Activated naive CD4-positive, alpha-beta T cell treated with anti-CD3 and anti-CD28 coated beads, Interleukin-2, amount 10 ng/mL, durations not matched to agents 7 days and 5 days (primary cell): ENCODE measurements at places on chromosomes 13 and 19.

DNA sequence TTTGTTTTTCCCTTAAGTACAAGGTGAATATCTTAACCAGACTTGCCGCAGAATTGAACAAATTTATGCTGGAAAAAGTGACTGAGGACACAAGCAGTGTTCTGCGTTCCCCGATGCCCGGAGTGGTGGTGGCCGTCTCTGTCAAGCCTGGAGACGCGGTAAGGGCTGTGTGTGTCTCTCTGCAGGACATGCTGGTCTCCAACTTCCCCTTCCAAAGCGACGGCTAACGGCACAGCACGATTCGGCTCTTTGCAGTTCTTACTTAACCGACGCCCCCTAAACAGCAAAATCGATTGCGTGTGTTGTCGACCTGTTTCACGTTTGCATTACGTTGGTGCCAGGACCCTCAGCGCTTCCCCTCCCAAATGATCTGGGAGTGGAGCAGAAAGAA is 73.2 kb downstream of the GGACT start:
- no peak for DNase-seq

DNA sequence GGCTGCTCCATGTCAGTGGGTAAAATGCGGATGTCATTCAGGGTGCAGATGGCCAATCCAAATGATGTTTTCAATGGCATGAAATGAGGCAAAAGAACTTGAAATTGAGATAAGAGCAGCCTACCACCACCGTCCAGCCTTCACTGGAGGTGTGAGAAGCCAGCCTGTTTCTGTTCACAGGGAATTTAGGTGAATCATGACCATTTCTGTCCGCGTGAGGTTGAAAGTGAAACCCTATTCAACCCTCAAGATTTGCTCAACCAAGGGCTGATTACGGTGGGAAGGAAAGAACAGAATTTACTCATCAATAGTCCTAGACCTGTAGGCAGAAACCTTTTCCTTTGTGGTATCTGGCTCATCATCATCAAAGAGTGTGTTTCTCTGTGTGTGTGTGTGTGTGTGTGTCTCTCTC is 370.7 kb downstream of the COG6 start:
- DNase-seq: peak; percentile 69

DNA sequence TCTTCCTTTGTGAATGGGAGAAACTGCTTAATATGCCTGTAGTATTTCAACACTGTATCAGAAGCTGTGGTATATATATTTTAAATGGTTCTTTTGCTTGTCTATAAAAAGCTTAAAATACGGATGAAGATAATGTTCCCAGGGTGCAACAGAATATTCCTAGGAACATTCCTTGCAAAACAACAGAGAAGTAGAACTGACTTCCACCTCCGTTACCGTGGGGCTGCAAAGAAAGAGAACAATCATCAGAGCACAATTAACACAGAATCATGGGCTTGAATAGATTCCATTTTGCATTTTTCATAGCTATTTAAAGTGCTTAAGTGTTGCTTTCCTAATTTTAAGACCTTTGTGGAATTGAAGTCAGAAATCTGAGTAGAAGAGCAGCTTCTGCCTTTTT is 1227.7 kb downstream of the EFNB2 start:
- DNase-seq: no peak

DNA sequence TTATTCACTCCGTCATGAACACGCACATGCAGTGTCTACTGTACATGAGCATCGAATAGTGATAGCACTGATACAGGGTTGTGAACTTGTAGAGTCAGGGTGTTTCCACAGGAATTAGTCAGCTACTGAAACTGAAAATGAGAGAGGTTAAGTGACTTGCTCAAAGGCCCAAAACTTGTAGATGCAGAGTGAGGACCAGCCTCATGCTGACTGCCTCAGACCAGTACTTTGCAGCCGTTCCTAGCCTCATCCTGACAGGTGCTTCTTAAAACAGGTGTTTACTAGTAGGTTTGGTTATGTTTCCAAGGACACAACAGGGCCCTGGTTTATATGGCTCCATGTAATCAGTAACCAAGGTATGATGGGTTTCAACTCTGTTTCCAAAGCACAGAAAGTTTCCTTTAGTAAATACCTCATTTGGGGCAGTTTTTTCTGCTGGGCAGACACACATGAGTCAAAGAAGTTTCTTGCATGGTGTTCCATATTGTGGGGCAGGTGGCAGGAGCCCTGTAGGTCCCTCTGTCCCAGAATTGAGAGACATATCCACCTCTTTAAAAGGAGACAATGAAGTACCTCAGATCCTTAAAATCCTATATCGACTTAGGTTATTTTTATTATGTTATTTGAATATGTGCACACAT is 16.0 kb downstream of the FGF9 start:
- no peak for DNase-seq

GRCh38 chr13:73870970-73871935 is 263.0 kb downstream of the KLF12 start:
- no peak for DNase-seq

DNA sequence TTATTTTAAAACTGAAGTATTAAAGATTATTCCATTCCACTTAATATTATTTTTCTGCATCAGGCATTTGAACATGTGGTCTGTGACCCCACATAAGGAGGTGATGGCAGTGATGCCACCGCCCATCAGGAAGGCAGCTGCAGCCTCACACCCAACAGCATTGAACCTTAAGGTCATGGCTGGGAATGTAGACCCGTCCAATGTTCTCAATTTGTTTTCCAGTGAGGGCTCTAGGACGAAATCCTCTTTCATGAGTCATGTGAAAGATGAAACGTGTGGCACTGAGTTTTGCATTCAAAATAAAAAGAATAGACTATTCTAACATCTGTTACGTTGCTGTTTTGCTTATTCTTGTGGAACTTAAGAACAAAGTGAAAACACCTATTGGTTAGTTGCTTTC is 74.5 kb upstream of the ANKRD10 start:
- no peak for DNase-seq

- peak; percentile 33 for DNase-seq
These were observed 692 bp downstream of the RGS9BP start for GRCh38 chr19:32676186-32676894.

DNA sequence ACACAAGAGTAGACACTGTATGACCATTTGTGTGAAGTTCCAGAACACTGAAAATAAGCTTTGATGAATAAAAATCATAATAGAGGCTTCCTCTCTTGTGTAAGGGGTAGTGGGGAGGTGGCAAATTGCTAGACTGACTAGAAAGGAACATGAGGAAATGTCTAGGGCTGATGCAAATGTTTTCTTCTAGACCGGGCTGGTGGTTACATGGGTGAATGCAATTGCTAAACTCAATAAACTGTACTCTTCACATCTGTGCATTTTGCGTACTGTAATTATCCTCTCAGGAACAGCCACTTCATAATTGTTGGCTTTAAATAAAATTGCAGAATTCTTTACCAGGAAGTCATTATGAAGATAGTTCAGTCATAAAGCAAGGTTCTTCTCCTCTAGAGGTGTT is 5.2 kb upstream of the KBTBD7 start:
- no peak for DNase-seq

GRCh38 chr19:29964171-29964570 is 22.1 kb downstream of the URI1 start:
- DNase-seq: no peak

DNA sequence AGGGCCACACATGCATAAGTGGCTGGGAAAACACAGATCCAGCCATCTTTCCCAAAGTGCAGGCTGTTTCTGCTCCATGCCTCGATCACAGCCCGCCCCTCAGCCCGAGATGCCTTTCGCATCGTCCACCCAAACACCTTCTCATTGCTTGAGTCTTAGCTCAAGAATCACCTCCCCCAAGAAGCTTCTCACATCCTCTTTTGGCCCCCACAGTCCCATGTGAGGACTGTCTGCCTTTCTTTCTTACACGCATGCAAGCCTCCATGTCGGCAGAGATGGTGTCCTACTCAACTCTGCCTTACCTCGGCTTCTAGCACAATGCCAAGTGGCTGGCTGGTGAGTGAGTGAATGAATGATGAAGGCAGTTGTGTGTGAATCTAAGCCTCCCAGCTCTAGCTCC is 18.1 kb upstream of the GSX1 start:
- no peak for DNase-seq

- peak; percentile 79 for DNase-seq
These were observed 9.8 kb upstream of the USPL1 start for GRCh38 chr13:30607908-30608307.

DNA sequence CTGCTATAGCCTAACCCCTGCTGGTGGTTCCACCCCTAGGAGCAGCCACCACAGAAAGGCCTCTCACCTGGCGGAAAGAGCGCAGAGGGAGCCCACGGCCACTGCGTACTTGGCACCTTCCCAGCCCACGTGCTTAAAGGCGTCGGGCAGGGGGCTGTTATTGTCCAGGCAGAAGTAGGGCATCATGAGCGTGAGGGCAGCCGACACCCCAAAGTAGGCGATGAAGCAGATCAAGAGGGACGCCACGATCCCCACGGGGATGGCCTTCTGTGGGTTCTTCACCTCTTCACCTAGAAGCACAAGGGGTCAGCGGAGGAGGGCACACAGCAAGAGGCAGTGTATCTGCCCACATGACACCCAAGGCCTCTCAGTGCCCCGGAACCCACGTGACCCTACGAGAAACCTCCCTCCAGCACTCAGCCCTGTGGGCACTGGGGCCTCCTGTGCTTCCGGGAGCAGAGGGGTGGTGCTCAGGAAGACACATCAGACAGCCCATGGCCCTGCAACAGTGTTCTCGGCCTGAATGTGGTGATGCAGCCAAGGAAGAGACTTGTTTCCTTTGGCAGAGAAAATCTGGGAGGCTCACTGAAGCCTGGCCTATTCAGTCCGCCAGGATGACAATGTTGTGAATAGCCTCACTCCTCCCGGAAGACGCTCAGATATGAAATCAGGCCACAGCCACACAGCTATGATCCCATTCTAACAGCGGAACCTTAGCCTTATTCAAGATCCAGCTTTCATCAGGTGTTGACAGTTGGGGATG is 72.1 kb downstream of the SLC7A1 start:
- no peak for DNase-seq

DNA sequence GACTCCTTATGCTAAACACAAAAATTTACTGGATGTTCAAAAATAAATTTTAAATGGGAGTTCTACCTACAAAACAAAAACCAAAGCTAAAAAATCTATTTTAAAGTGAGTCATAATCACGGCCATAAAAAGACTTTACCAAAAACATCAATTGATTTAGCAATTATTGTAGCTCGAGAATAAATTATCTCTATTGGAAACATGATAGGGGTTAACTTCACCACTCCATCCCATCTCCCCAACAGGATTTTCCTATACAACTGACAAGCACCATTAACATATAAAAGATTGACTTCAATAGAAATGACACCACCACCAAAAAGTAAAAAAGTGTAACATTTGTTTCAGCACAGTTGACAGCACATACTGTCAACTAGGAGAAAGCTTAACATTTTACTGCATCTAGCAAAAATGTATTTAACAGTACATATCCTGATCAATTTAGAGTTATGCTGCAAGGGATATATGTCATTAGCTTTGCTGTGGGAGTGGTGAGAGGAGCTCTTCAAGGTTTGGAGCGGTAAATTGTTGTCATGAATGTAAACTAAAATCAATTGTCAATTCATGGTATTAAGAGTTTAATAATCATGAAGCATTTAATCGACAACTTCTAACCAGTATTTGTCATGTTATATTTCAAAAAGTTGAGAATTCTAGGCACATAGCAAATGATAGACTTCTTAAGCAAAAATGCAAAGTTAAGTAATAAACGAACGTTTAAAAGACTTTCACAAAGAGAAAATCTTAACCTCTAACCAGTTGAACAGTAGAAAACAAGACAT is 3.8 kb downstream of the UBL3 start:
- no peak for DNase-seq

- no peak for DNase-seq
These were observed 668.6 kb upstream of the SLC10A2 start for GRCh38 chr13:103734837-103735236.

DNA sequence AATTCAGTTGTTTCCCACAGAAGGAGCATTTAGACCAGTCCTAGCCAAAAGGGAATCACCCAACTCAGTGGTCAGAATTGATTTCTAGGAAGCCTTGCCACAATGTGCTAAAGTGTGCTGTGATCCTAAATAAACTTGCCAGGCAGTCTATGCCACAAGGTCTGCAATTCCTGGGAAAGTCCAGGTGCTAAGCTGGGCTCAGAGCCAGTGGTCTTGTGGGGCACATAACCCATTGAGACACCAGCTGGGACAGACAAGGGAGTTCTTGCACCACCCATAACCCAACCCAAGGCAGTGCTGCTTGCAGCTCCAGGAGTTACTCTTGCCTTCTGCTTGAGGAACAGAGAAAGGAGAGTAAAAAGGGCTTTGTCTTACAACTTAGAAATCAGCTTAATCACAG is 489.5 kb upstream of the SPRY2 start:
- no peak for DNase-seq

GRCh38 chr19:38736413-38737280 is 7.6 kb downstream of the CAPN12 start:
- peak; percentile 74 for DNase-seq

- DNase-seq: peak; percentile 93
These were observed at the start of gene NCLN for GRCh38 chr19:3185461-3186159. Gene NCLN, plus strand, starts transcription at chr19:3185930. Its CDS starts 101 bp downstream, at chr19:3186031.

- DNase-seq: no peak
These were observed 17.9 kb upstream of the RNF17 start for GRCh38 chr13:24745861-24746617.

- DNase-seq: no peak
These were observed 18.6 kb downstream of the POP4 start for GRCh38 chr19:29624489-29625185.

DNA sequence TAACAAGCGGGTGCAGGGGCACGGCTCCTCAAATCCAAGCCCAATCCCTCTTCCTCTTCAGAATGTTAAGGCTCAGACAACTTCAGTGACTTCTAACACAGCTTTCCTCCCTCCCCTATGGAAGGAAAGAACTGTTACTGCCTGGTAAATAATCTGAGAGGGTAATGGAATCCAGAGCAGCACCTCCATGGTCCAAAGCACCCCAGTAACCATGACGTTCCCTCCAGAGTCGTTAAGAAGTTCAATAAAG is 969 bp downstream of the AKT2 start:
- DNase-seq: no peak

GRCh38 chr19:10928563-10929401 is at the start of the genes TIMM29 and YIPF2:
Gene TIMM29, plus strand, starts transcription at chr19:10928811. Its CDS starts 12 bp downstream, at chr19:10928823.
Gene YIPF2, minus strand, starts transcription at chr19:10928639. Its CDS starts 229 bp downstream, at chr19:10928410.
- peak; percentile 97 for DNase-seq

- peak; percentile 22 for DNase-seq
These were observed 1395.8 kb downstream of the SLITRK5 start for GRCh38 chr13:89066868-89067466.

- DNase-seq: no peak
These were observed 56.5 kb downstream of the DCLK1 start for GRCh38 chr13:36074659-36075058.

- DNase-seq: no peak
These were observed 27.1 kb downstream of the POU4F1 start for GRCh38 chr13:78576261-78576660.

- no peak for DNase-seq
These were observed 26.2 kb upstream of the ATP8A2 start for GRCh38 chr13:25345576-25345975.
